Lung (tissue), 17 donors: ENCODE measurements at places on chromosomes 7 and 10. TPM values are rescaled to one million over a fixed set of nuclear protein-coding genes. Genes with fewer than 3 reads are reported as not detected.

CLDN4 gene
- total RNA-seq = 150 TPM

GPR15LG gene
- not detected for total RNA-seq

SMURF1 gene
- total RNA-seq = 30.6 TPM

DDC gene
- 2.1 TPM for total RNA-seq

STAG3 gene
- 2.1 TPM for total RNA-seq

MMP21 gene
- 0.21 TPM for total RNA-seq

ACTR1A gene
- 96.0 TPM for total RNA-seq

LRWD1 gene
- 23.5 TPM for total RNA-seq

TIMM23B gene
- total RNA-seq = 21.7 TPM

AZGP1 gene
- total RNA-seq = 52.8 TPM

HSPA14 gene
- total RNA-seq = 11.1 TPM

GRM8 gene
- total RNA-seq = not detected

IQCE gene
- 20.9 TPM for total RNA-seq

DNAJB6 gene
- 117 TPM for total RNA-seq

HKDC1 gene
- total RNA-seq = 1.5 TPM

PRSS37 gene
- not detected for total RNA-seq

FZD8 gene
- 7.4 TPM for total RNA-seq

TLX1 gene
- not detected for total RNA-seq
